ENCODE measurements at places on chromosomes 4 and X. TPM values are rescaled to one million over a fixed set of nuclear protein-coding genes. Genes with fewer than 3 reads are reported as not detected.

RENBP gene
- 2.5 TPM for total RNA-seq

TMEM128 gene
- 30.3 TPM for total RNA-seq

GRCh38 chrX:107348051-107348450, 101.4 kb upstream of the FRMPD3 start:
- H3K4me3 ChIP-seq = no peak overlapping the region
- DNase-seq = no peak
- no peaks in the 10 kb centered on the region for H3K27me3 ChIP-seq
- no peak overlapping the region for H3K27ac ChIP-seq
- H3K36me3 ChIP-seq = no peaks in the 10 kb centered on the region

- H3K4me1 ChIP-seq = no peaks in the 10 kb centered on the region
- no peak for DNase-seq
- H3K27me3 ChIP-seq = no peaks in the 10 kb centered on the region
- H3K4me3 ChIP-seq = no peak overlapping the region
- H3K27ac ChIP-seq = no peak overlapping the region
Measured at GRCh38 chr4:87321888-87322287, 794 bp downstream of the HSD17B13 start.

GRCh38 chr4:138542191-138542776, 300.1 kb upstream of the SLC7A11 start:
- H3K4me3 ChIP-seq = no peak overlapping the region
- DNase-seq = no peak
- H3K36me3 ChIP-seq = no peaks in the 10 kb centered on the region
- no peaks in the 10 kb centered on the region for H3K27me3 ChIP-seq

DNA sequence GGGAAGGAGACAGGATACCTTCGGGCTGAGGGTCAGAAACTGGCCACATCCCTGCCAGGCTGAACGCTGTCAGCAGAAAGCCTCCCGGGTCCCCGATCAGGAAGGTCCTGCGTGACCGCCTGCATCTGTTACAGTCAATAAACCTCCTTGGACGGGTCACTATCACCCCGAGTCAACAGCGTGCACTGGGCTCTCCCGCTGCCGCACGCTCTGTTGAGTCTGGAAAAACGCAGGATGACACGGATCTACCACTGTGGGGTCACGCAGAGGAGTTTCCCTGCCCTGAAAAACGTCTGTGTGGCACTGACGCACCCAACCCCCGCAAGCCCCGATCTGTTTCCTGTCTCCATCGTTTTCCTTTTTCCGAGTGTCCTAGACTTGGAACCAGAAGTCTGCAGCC, 12.1 kb downstream of the PPP2R3B start:
- no peaks in the 10 kb centered on the region for H3K36me3 ChIP-seq
- peaks cover 7% of the 10 kb centered on the region for H3K4me1 ChIP-seq
- no peaks in the 10 kb centered on the region for H3K27me3 ChIP-seq
- DNase-seq = no peak
- no peak overlapping the region for H3K4me3 ChIP-seq
- no peak overlapping the region for H3K27ac ChIP-seq

DNA sequence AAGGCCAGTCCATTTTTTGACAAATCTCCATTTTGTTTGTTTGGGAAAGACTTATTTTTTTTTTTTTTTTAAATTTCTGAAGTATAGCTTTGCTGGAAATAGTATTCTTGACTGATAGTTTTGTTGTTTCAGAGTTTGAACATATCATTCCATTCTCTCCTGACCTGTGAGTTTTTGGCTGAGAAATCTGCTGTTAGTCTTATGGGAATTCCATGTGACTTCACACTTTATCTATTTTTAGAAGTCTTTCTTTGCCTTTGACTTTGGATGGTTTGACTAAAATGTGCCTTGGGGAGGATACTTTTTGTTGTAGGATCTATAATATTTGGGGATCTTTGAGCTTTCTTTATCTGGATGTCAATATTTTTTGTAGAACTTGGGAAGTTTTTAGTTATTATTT, 10.7 kb upstream of the ADAM29 start:
- no peak overlapping the region for H3K4me3 ChIP-seq
- H3K4me1 ChIP-seq = no peaks in the 10 kb centered on the region
- H3K27ac ChIP-seq = no peak overlapping the region
- no peak for DNase-seq

DNA sequence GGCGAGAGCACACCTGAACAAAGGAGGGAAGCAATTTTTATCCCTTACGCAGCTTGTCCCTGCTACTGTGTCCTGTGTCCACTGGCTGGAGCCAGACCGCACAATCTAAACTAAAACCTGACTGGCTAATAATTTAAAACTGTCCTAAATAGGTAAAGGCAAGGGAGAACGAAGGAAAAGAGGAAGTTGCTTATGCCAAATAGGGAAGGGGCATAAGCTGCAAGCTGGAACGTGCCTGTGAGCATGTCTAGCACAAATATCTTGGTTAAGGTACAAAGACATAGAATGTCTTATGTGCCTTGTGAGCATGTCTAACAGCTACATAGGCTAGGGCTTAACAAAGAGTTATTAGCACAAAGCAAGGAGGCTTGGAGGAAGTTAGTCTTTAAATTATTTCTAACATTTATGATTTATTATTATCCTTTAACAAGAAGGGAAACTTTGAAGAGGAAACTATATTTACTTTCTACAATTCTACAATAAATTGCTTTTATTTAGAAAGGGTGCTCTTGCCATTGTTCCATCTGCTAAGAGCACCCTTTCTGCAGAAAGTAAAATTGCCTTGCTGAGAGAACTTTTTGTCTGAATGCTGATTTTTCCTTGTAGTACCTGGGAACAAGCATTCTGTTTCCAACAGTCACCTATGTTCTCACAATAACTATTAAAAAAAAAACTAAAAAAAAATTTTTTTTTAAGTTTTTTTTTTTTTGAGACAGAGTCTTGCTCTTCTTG, 80.6 kb upstream of the CBR4 start:
- no peak overlapping the region for H3K27ac ChIP-seq
- H3K4me3 ChIP-seq = no peak overlapping the region
- DNase-seq = no peak
- H3K27me3 ChIP-seq = no peaks in the 10 kb centered on the region

DNA sequence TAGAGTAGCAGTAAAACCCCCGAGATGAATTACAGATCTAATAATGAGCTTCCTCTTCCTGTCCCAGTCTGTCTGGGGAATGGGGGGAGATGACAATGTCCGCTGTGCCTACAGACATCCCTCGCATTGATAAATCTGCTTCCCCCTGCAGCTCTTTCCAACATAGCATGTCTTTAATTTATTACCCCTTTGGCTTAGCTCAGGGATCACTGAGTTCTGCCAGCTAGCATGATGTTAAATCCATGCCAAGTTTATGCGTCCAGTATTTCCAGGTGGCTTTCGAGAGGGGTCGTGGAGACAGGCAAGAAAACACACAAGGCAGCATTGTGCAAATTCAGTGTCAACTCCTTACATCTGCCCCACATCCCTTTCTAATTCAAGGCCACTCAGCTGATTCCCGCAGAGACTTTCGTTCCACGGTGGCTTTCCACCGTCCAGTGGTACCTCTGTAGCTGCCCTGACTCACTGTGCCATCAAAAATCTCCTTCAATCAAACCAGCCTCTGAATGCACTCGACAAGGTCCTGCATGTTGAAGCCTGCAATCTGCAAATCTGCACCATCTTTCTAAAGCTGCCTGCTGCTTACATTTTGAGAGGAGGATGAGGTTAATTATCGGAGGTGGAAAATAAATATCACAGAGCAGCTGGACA, 75.1 kb downstream of the MXRA5 start:
- H3K36me3 ChIP-seq = no peaks in the 10 kb centered on the region
- no peaks in the 10 kb centered on the region for H3K27me3 ChIP-seq
- no peak overlapping the region for H3K4me3 ChIP-seq
- no peak overlapping the region for H3K27ac ChIP-seq
- no peaks in the 10 kb centered on the region for H3K4me1 ChIP-seq

DNA sequence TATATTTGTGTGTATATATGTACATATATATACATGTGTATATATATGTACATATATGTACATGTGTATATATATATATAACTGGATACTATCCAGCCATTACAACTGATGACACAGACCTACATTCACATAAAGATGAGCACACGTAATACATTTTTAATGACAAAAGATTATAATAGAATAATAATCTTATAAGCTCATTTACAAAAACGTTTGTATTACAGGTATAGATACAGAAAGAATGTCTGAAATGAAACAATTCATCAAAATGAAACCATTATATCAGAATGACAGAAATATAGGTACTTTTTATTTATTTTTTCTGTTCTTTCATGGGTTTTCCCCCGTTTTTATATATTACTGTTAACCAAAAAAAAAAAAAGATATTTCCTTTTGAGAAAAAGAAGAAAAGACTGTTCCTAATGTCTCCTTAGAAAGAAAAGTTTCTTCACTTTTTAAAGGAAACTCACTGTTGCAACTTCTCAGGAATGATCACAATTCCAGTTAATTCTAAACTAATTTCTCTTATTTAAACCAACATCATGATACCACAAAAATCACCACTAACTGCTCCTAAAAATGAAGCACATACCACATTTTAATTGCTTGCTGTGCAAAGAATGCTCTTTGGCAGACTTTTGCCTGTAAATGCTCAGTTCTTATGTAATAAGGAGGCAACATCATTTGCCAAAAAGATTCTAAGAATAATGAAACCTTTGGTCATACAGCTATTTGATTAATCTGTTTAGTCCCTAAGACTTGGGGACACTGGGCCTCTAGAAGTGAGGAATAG, 18.9 kb downstream of the LEF1 start:
- no peaks in the 10 kb centered on the region for H3K27me3 ChIP-seq
- H3K4me3 ChIP-seq = no peak overlapping the region
- no peak overlapping the region for H3K27ac ChIP-seq
- H3K4me1 ChIP-seq = no peaks in the 10 kb centered on the region

Data from ovary (tissue), 10 donors.